ENCODE measurements at places on chromosomes 1 and 21.

DNA sequence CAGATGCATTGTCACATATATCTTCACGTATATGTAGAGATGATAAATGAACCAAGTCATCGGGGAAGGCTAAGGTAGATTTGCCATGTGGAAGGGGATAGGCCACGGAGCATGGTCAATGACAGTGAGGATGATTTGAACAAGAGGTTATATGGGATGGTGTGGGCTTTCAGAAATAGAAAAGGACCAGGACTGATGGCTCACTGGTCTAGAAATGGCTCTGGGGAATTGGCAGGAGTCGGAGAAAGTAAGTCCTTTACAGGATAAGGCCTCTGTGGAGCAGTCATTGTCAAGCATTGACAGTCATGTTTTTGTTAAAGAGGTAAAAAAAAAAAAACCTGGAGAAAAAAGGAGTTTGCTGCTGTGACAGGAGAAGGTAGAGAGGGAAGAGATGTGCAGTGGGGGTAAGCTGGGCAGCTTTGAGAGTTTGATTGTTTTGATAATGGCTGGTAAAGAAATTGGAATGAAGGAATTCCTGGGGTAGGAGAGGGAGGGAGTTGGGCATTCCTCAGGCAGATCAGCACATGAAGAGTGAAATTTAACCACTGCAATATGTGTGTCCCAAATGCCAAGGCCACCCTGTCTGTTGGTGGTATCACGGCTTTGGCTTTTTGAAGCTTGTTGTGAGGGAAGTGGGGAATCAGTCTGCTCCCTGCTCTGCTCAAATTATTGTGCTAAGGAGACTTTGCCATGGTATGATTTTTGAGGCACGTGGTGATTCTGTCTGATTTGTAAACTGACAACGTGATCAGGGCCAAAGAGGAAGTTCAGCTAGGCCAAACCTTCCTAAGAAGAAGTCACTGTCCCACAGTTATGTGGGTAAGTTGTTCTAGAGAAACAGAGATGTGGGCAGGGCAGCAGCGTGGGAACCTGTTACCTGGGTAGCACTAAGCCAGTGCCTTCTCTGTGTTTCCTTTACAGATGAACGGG is 26.0 kb downstream of the MACF1 start:
- DNase-seq: no peak
- no peak overlapping the region for H3K4me3 ChIP-seq
- peaks cover 11% of the 10 kb centered on the region for H3K36me3 ChIP-seq
- peaks cover 38% of the 10 kb centered on the region for H3K4me1 ChIP-seq
- no peaks in the 10 kb centered on the region for H3K27me3 ChIP-seq

GRCh38 chr1:228833911-228834688 is 98.8 kb downstream of the RHOU start:
- no peak overlapping the region for H3K4me3 ChIP-seq
- H3K4me1 ChIP-seq: no peaks in the 10 kb centered on the region
- H3K36me3 ChIP-seq: no peaks in the 10 kb centered on the region
- H3K27me3 ChIP-seq: no peaks in the 10 kb centered on the region
- DNase-seq: no peak
- no peak overlapping the region for H3K27ac ChIP-seq

- no peaks in the 10 kb centered on the region for H3K27me3 ChIP-seq
- H3K4me1 ChIP-seq: peaks cover 8% of the 10 kb centered on the region
- H3K4me3 ChIP-seq: no peak overlapping the region
- peak overlapping the region; percentile 49 for H3K27ac ChIP-seq
- DNase-seq: no peak
These were observed 84.7 kb downstream of the LRRC8D start for GRCh38 chr1:89905395-89906058.

DNA sequence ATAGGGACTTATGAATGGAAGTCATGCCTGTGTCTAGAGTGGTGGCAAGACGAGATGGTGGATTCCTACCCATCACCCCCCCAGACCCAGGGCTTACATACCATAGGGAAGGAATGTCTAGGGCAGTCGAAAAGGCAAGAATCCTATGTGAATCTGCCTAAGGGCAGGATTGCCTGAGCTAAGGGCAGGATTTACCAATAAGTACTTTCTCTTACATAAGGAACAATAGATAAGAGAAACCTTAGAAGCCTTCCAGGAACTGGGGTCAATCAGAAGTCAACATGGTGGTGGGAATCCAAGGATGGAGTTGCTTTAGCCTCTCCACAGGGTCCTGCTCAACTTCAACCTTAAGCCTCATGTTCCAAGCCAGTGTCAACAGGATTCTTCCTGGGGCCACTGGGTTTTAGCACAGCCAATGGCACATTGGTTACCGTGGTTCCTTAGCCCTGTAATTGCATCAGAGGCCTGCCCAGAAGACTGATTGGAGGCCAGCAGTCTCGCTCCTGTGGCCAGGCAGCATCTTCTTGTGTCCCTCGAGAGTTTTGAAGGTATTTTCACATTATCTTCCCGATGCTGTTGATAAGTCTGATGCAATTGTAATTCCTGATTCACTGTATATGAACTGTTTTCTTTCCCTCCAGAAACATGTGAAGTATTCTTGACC is 20.7 kb downstream of the BACE2 start:
- H3K27ac ChIP-seq: no peak overlapping the region
- H3K4me3 ChIP-seq: no peak overlapping the region
- no peaks in the 10 kb centered on the region for H3K36me3 ChIP-seq
- H3K27me3 ChIP-seq: no peaks in the 10 kb centered on the region

- DNase-seq: no peak
- no peak overlapping the region for H3K4me3 ChIP-seq
- no peak overlapping the region for H3K27ac ChIP-seq
- H3K27me3 ChIP-seq: no peaks in the 10 kb centered on the region
- no peaks in the 10 kb centered on the region for H3K4me1 ChIP-seq
These were observed 17.7 kb upstream of the TRNAU1AP start for GRCh38 chr1:28535180-28535579.

- peak overlapping the region; percentile 35 for H3K27ac ChIP-seq
- H3K36me3 ChIP-seq: peaks cover 30% of the 10 kb centered on the region
- peaks cover 48% of the 10 kb centered on the region for H3K4me1 ChIP-seq
- H3K27me3 ChIP-seq: no peaks in the 10 kb centered on the region
- DNase-seq: peak; percentile 37
These were observed 5.8 kb downstream of the ITPKB start for GRCh38 chr1:226733304-226733703.

GRCh38 chr1:230158415-230159291 is 91.6 kb downstream of the GALNT2 start:
- DNase-seq: no peak
- no peak overlapping the region for H3K27ac ChIP-seq
- no peak overlapping the region for H3K4me3 ChIP-seq

DNA sequence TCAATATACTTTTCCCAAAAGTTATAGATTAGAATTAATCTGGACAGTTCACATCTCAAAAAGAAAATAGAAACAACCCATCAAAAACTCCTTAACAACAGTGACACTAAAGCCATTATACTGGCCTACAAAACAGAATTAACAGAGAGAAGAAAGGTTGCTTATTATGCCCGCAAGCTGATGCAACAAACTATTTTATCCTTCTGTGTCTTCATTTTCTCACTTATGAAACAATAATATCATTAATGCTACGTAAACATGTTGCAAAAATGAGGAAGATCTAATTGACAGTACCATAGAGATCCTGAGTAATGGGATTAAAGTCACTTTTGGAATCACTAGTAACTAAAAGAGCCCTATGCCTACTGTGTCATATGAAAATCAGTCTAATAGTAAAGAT is 32.6 kb downstream of the LPGAT1 start:
- no peak overlapping the region for H3K4me3 ChIP-seq
- no peaks in the 10 kb centered on the region for H3K27me3 ChIP-seq
- H3K4me1 ChIP-seq: no peaks in the 10 kb centered on the region
- H3K27ac ChIP-seq: no peak overlapping the region
- DNase-seq: no peak

All from CD8-positive, alpha-beta memory T cell (primary cell).